ENCODE measurements at places on chromosomes 11 and 22.

- no peak for DNase-seq
Measured at GRCh38 chr22:50086526-50086925, 1.3 kb upstream of the MLC1 start.

DNA sequence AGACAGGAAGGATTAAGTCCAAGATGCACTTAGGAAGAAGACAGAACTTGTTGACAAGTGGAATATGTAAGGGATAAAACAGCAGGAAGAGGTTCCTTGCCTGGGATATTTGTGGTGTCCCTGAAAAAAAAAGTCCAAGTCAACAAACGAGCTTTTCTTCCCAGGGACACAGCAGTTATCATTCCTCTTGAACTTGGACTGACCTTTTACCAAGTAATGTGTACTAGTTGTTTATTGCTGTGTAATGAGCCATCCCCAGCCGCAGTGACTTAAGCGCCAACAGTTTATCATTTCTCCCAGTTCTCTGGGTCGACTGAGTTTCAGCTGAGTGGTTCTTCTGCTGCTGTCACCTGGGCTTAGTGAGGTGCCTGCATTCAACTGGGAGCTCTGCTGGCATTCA, 37.0 kb downstream of the KREMEN1 start:
- no peak for DNase-seq

- DNase-seq: no peak
Measured at GRCh38 chr11:34696862-34697261, 76.0 kb downstream of the EHF start.

- DNase-seq: no peak
Measured at GRCh38 chr11:79481795-79482194, 41.0 kb upstream of the TENM4 start.

- no peak for DNase-seq
Measured at GRCh38 chr22:46072110-46072881, 78.0 kb upstream of the PPARA start.

Data from GM18507 (cell line).